ENCODE measurements at places on chromosomes 4 and X.

DNA sequence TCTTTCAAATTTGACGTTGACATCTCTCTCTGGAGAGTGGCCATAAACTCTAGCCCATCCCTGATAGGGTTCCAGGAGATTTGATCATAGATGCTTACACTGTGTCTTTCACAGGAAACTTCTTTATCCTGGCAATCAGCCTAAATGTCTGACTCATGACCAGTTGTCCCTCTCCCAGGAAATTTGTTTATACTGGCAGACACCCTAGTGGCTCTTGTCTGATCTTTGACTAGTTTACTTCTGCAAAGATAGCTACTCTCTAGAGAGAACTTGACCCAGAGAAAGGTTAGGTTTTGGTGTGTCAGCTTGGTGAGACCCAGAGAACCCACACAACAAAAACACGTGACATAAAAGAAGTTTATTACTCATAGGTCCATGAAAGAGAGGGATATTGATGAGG lies 509.8 kb downstream of the CENPC start:
- DNase-seq, result no peak

DNA sequence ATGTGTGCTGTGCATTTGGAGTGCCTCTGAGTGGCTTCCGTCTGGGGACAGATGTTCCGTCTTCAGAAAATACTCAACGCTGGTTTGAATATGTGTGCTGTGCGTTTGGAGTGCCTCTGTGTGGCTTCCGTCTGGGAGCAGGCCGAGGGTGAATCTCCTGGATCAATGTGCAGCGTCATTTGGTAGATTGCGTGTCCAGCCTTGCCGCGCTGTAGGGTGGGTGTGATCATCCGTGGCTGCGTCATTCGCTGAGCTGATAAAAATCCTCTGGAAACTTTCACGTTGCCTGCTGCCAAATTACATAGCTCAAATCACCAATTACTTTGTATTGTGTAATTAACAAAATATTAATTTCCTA lies 12.1 kb downstream of the UVSSA start:
- no peak for DNase-seq

DNA sequence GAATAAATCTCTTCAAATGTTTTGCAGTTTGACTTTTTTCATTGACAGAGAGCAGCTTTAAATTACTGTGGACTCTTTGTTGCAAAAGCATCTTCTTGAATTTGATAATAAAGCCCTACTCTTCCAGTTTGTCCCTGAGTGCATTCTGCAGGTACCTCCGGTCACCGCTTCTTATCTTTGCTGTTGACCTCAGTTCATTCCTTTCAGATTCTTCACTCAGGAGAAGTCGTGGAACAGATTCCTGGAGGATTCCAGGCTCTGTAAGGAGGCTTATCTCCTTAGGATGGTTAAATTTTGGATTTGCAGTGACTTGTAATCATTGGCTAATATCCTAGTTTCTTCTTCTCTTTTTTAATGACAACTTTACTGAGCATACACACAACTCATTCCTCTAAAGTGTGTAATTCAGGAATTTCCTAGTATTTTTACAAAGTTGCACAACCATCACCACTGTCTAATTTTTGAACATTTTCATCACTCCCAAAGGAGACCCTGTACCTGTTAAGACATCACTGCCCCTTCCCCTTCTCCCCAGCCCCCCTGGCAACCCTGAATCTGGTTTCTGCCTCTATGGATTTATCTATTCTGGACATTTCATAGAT lies 22.0 kb downstream of the TBL1X start:
- DNase-seq, result no peak

DNA sequence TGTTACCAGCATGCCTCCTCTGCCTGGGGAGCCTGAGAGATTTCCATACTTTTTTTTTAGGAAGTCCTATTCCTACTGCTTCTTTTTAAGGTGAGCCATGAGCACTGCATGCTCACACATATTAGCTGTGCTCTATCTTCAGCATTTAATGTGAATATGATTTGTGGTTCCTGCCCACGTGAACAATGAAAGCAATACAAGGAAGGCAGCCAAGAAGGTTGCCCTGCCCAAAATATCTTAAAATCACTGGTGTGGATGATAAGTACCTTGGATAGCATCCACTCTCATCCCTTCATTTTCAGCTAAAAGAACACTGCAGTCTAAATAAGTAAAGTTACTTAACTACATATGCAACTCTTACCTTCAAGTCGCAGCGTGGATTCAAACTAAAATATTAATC lies 607.5 kb downstream of the PACRGL start:
- no peak for DNase-seq

GRCh38 chr4:114905017-114905416 lies 208.4 kb downstream of the NDST4 start:
- no peak for DNase-seq

DNA sequence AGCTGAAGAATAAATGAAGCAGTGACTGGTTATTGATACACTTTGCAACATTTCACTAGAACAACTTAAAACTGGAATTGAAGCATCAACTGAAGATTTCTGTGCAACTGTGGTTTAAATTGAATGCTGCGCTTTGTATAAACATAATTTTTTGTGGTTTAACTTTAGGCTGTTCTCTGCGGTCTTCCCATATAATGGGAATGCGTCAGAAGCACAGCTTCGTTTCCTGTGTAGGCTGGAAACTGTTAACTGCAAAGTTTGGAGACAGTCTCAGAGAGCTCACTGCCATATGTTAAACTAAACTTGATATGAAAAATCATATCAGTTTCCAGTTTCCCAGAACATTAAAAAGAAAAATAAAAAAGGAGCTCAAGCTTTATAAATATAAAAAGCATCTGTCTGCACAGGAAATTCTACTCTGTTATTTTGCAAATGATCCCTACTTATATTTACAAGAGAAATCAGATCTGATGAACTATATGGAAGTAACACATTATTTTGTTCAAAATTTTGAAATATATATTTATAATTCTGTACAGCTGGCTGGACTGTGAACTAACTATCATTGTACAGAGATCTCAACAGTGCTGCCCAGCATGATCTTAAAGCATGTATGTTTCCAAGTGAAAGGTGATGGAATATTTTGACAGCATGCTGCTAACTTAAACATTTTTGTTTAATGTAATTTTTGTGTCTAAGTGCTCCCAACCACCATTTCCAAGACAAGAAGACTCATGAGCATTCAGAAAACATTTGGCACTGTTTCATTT lies 139.9 kb downstream of the NDST3 start:
- no peak for DNase-seq

DNA sequence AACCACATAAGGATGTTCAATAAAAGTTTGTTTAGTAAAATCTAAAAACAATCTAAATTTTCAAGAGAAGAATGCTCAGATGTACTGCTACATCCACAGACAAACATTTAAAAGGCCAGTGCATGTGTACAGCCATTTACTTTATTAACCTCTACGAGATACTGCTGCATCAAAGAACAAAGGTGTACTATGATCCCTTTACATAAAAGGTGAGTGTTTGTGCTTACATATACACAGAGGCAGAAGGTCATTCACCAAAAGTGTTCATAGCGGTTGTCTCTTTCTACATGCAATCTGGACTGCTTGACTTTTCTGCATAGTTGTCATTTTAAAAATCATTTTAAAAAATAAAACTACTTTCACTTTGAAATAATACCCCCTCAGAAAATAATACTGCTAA lies 81.7 kb downstream of the AFAP1 start:
- DNase-seq, result no peak

DNA sequence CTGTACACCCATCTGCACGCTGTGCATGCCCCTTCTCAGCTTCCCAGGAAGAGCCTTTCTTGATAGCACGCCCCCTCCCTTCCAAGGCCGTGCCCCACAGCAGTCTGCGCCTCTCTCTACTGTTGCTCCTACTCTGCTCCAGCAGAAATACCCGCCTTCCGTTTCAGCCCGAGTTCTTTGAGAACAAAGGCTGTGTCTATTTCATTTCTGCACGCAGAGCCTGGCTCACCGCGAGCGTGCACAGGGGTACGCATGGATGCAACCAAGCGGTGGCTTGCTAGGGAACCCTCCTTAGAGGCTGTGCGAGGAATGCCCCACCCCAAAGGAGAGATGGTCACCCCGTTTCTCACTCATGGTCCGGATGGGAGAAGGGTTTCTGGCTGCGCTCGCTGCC lies 485 bp downstream of the AADAT start:
- peak; percentile 17 for DNase-seq

- DNase-seq, result no peak
Measured at GRCh38 chrX:105191878-105192277, 28.6 kb downstream of the TEX13A start.

- peak; percentile 28 for DNase-seq
Measured at GRCh38 chrX:154603438-154604430, 15.3 kb downstream of the CTAG1B start.

DNA sequence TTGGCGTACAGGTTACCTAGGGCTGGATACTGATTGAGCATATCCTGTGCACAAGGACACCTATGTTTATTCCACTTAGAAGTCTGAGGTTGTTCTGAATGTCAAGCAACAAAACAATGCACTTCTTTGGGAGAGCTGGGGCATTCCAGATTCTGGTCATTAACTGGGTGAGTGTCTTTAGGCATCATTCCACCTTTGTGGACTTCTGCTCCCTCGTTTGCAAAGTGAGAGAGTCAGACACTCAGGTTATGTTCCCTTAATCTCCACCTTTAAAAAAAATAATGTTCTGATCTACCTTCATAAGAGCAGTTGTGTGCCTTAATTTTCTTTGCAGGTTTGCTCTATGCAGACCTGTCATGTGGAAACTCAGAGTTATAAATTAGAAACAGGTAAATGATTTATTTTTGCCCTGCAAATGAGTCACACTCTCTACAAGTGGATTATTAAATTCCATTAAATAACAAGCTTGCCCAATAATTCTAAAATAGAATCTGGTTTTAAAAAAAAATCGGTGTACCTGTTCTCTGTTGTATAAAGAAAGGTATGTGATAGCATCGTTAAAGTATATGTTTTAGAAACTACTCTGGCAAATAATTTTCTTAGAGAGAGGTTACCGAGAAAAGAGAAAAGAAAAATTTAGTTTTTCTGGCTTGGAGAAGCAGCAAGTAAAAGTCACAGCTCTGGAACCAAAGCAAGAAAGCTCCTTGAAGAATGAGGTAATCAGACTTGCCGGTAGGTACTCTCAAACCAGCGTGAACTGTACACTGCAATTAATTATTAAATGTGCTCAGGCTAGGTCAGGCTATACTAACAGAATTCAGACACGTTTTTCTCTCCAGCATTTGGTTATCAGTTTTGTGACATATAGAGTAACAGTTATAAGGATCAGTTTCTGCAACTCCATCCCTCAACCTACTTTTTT lies 93.2 kb downstream of the SORBS2 start:
- DNase-seq, result no peak

- DNase-seq, result no peak
Measured at GRCh38 chr4:7334521-7335275, 100.0 kb downstream of the PSAPL1 start.

DNA sequence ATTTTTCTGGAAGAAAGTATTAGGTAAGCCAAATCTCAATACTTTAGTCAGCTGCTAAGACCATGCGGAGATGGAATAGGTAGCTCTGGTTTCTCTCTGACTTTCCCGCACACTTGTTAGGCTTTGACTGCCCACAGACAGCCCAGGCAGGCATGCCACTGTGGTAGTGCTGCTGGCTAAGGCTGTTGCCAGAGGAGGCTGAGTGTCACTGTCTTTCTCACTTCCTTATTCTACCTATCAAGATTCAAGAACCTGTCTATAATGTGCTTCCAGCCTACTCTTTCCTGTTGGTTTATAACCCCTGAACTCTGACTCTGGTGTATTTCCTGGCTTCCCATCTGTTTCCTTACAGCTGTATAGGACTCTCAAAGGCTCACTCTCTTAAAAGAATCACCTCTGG lies 81.8 kb upstream of the TRPC5 start:
- no peak for DNase-seq

GRCh38 chr4:104941661-104942062 lies 205.0 kb upstream of the TET2 start:
- DNase-seq, result no peak

- DNase-seq, result no peak
Measured at GRCh38 chr4:132065940-132066495, 1083.1 kb upstream of the PCDH10 start.

DNA sequence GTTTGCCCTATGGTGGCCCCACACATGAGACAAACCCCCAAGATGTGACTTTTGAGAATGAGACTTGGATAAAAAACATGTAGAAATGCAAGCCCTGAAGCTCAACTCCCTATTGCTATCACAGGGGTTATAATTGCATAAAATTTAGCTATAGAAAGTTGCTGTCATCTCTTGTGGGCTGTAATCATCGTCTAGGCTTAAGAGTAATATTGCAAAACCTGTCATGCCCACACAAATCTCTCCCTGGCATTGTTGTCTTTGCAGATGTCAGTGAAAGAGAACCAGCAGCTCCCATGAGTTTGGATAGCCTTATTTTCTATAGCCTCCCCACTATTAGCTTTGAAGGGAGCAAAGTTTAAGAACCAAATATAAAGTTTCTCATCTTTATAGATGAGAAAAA lies 14.6 kb downstream of the ALB start:
- no peak for DNase-seq

DNA sequence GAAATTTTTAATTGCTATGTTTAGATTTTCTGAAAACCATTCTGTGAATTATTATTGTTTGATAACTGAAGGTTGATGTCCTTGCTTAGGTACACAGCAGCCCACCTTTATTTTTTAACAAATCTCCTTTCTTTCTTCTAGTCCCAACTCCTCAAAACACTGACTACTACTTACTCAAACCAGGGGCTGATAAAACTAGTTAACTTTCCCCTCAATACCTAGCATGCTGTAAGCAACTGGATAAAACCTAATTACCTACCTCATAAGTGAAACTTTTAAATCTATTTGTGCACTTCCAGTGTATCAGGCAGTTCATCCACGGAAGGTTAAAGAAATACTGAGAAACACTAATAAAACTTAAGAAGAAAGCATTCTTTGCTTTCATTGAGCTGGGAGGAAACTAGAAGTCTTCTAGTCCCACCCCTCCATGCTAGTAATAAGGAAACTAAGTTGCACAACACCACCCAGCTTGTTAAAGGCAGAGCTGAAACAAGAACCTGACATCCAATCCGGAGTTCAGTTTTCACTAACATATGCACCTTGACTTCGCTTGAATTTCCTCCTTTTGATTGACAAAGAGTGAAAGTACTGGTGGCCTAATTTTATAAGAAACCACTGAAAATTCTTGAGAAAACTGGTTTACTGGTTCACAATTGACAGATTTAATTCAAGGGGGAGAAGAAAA lies 180.2 kb upstream of the TET2 start:
- peak; percentile 24 for DNase-seq

GRCh38 chr4:26076000-26076587 lies 162.1 kb downstream of the SMIM20 start:
- DNase-seq, result no peak

DNA sequence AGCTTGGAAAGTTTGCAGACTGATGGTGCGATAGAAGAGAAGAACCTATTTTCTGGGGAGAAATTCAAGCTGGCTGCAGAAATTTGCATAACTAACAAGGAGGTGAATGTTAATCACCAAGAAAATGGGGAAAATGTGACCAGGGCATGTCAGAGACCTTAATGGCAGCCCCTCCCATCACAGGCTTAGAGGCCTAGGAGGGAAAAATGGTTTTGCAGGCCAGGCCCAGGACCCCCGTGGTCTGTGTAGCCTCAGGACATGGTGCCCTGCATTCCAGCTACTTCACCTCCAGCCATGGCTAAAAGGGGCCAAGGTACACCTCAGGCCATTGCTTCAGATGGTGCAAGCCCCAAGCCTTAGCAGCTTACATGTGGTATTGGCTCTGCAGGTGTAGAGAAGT lies 207.1 kb upstream of the CXorf66 start:
- DNase-seq, result no peak

- DNase-seq, result no peak
Measured at GRCh38 chr4:156948133-156948532, 23.5 kb downstream of the PDGFC start.

Data from pancreas (tissue), 10 donors.